ENCODE measurements at places on chromosomes 3 and 15.

DNA sequence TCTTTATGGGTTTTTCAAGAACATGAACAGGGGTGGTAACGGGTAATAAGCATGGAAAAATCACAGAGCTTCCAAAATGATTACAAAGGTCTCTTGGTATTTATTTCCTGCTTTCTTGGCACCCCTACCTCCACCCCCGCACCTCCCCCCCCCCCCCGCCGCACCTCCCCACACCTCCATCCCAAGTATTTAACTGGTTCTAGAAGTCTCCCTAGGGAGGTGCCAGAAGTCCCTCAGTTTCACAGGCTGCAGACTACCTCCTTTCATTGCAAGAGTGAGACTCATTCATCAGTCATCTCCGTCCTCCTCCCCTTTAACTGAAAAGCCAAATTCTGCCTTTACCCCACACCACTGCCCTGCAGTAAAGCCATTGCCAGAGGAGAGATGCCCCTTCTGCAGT, 169.4 kb downstream of the ALDH1A2 start:
- DNase-seq: no peak

DNA sequence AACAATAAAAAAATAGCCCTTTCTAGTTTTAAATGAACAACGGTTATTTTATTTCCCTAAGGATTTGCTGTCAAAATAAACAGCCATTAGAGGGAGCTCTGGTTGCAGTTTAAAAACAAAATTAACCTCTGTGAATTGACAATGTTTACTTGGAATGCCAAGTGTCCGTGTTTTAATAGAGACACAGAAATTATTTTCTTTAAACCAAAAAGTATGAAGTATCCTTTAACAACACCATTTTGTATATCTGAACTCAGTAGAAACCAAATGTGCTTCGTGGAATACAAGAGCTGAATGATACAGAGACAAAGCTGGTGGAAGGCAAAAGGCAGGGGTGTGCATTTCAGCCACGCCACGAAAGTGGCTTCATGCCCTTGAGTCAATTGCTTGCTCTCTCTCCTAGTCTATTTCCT, 74.4 kb downstream of the MOBP start:
- DNase-seq: no peak

GRCh38 chr3:31748281-31748932, 215.7 kb downstream of the STT3B start:
- no peak for DNase-seq

DNA sequence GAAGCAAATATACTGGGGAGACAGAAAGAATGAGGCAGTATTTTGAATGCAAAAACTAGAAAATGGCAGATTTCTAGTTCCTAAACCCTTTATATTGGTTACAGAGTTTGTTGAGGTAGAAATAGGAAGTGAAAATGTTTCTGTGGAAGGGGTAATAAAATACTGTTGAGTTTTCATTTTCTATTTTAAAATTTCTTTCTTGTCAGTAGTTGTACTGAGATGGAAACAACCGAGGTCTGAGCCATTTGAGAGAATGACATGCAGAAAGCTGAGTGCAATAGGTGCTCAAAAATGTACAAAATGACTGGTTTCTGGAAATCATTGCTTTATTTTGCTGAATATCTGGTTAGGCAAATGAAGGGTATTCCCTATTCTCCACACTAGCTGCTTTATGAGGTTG, 361.4 kb downstream of the CHL1 start:
- no peak for DNase-seq

DNA sequence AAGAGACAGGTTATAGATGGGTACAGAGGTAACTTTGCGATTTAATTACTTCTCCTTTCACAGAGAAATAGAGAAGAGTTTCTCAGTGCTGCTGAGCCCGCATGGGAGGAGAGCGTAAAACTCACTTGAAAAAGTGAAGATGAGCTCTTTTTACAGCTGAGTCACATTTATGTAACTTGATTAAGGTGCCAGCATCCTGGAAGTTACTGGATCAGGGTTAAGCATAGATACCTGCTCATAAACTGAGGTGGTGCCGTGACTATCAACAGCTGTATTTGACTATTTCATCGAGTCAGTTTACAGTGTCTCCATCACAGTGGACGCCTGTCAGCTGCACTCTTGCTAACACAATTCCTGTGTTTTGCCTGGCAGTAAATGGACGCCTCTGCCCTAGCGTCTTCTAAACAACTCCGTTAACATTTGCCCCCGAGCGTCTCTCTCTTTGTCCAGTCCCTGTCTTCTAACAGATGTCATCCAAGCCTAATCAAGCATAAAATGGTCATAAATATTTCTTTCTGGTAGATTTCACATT, 414.6 kb downstream of the FOXP1 start:
- no peak for DNase-seq

DNA sequence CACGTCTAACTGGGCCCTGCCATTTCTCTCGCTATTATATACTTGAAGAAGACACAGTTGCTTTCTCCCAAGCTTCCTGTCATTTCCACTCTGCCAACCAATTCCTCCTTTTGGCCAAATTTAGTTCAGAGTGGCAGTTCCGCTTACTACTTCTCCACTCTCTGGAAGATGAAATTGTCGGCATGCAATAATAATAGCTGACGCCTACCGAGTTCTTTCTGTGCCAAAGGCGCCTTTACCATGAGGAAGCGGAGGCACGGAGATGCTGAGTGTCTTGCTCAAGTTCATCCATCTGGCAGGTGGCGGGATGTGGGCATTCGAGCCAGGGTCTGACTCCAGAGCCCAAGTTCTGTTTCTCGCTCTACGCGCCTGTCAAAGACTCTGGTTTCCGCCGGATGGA, 14.6 kb upstream of the NRROS start:
- DNase-seq: no peak

GRCh38 chr3:171385086-171385485, 75.1 kb downstream of the TNIK start:
- no peak for DNase-seq

DNA sequence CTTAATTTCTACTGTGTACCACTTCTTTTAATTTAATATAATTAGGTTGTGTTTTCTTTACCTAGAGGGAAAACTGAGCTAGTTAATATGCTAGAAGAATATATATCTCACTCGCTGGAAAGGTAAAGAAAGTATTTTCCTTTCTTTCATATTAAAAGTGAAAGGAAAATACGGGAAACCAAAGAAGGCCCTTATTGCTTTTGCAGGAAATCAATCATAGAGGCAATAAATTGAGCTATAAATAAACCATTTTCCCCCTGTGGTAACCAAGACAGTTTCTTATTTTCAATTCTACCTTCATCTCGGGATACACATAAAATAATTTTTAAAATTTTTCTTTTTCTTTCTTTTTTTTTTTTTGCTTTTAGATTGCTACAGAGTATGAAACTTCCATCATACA, 101.6 kb downstream of the CBLB start:
- no peak for DNase-seq

DNA sequence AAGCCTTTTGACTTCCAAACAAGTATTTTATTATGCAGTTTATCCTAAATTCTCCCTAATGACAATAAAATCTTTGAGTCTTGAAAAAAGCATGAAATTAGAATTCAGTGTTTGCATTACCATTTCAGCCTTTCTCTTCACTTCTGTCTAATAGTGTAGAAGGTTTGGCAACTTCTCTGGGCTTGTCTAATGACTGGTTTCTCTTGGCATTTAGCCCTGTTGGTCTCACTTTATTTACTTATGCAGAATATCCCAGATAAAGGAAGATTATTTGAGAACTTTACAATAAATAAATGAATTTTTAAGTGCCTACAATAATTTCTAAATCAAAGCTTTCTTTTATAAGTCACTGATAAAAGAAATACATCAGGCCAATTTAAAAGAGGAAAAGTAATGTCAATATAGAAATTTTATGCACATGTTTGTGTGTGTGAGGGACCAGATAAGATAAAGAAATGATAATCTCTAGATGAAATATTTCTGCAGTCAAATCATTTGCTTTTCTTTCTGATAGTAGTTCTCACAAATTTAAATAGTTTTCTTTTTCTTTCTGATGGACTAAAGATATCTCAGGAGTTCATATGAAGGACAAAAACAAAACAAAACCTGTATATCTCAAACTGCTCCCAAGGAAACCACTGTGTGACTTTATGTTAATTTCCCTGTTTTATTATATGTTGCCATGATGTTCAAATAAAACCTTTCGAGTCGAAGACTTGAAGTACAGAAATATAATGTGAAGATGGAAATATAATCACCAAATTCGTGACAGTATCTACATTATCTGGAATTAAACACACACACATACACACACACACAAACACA, 533.1 kb upstream of the CBLB start:
- DNase-seq: no peak

DNA sequence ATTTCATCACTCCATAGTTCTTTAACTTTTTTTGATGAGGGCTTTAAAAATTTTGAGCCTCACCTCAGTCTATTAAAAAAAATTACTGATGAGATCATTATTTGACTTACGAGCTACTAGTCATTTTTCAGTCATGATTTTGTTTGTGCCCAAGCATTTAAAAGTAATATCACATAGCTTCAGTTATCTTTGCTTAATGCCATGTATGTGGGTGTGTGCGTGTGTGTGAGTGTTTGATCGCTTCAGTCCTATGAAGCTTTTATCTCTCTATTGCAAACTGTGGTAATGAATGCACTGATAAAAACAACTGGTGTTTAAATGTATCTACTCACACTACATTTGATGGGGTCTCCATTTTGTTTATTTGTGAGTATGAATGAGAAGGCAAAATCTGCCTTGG, 49.8 kb downstream of the RSRC1 start:
- no peak for DNase-seq

GRCh38 chr3:9398700-9399336, 1.4 kb downstream of the SETD5 start:
- DNase-seq: no peak

- DNase-seq: no peak
These were observed 9.2 kb downstream of the SNAP23 start for GRCh38 chr15:42504631-42505030.

- DNase-seq: no peak
These were observed 17.8 kb upstream of the CLDN1 start for GRCh38 chr3:190340071-190340470.

DNA sequence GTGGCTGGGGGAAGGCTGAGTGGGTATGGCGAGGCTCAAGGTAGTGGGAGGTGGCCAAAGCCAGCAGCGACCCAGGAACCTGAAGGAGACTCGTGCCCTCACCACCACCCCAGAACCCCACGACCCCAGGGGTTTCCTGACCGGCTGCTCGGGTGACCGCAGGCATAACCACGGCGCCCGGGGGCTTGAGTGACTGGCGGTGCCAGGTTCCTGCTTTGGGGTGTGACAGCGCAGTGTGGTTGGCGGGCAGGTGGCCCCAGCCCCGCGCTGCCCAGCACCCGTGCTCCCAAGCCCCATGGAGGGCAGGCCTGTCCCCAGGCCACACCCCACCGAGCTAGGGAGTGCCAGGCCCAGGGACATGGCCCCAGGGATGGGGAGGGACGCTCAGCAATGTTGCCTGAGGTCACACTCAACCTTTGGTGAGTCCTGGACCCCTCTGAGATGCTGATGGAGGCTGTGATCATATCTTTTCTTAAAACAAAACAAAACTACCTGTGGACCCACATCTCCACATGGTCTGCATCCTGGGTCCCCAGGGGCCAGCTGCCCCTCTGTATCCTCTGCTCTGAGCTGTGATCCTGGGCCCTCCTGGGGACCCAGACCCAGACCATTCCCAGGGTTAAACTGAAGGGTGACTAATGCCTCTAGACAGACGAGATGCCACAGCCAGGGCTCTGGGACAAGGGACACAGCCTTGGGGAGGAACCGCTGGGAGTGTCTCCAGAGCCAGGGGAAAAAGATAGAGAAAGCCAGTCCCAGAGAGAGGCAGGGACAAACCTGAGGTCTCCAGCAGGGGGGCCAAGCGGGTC, 13.0 kb downstream of the DNAJB8 start:
- DNase-seq: no peak

DNA sequence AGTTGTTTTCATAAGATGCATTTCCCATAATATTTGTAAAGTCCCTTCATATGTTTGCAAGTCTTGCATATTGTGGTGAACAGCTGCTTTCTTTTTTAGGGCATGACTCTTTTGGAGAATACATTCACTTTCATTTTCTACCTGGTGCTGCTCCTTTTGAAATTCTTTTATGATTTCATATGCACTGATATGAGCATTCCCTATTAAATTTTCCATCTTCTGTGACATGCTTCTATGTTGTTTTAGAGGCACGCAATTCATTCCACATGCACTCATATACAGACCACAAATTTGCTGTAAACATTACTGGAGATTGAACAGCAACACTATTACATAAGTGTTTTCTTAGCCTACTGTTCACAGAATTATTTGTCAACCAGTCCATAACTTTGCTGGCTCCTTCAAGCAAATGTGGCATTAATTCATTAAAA, 92.8 kb upstream of the TNFSF10 start:
- no peak for DNase-seq

- DNase-seq: no peak
These were observed 27.7 kb upstream of the KBTBD12 start for GRCh38 chr3:127887321-127887720.

DNA sequence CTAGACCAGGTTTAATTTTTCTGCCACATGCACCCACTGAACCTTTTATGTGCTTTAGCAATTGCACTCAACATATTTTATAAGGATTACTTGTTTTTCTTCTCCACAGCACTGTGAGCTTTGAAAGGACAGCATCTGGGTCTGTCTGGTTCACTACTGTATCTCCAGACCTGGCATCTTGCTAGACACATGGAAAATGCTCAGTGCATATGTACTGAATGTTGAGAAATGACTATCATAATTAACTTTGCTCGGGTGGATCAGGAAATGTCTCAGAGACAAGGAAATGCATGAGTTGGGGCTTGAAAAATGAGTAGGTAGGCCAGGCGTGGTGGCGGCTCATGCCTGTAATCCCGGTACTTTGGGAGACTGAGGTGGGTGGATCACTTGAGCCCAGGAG, 40.2 kb downstream of the DOCK3 start:
- no peak for DNase-seq

DNA sequence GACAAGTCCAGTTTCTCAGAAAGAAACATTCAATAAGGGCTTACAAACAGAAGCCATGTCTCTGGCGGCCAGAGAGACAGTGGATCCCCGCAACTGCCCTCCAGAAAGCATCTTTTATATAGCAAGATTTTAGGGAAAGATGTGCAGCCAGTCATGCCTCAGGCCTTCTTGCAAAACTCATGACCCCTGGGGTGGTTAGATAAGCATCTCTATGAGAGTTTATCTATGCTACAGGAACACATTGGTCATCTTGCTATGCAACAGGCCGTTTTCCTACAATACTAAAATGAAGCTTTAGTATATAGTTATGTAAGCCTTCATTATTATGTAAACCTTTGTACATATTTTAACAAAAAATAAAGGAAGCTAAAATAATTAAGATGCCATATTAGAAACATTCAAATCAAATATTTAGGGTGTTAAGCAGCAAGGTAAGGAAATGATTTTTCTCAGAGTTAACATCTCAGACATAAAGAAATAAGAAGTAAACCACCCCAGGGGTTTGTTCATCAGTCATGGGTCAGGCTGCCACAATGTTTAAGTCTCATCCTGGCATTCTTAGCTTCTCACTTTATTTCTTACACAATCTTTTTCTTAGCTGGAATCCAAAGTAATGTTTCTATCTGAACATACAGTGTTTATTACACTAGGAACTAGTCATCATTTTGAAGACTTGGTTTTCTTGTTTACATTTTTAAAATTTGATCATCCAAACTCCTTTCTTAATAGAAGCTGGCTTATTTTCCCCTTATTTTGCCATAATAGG, 6.3 kb upstream of the FSIP1 start:
- no peak for DNase-seq

GRCh38 chr3:119849126-119849525, 67.2 kb downstream of the NR1I2 start:
- no peak for DNase-seq
